ENCODE measurements at places on chromosomes 5 and 9.

DNA sequence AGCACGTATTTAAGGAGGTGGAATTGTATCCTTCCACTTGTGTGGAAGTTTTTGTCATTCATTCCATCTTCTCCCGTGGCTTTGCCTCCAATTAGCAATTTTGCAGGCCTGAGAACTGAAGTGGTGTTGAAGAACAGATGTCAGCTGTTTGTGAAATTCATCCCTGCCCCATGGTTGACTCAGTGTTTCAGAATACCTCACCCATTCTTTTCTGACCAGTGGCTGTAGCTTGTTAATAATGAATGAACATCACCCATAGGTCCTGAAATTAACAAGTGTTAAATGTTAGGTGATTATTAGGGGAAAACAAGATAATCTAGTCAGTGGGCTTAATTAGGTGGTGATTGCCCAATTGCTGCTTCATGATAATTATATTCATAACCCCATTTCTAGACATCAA is 11.7 kb downstream of the ZNF462 start:
- DNase-seq, result no peak

DNA sequence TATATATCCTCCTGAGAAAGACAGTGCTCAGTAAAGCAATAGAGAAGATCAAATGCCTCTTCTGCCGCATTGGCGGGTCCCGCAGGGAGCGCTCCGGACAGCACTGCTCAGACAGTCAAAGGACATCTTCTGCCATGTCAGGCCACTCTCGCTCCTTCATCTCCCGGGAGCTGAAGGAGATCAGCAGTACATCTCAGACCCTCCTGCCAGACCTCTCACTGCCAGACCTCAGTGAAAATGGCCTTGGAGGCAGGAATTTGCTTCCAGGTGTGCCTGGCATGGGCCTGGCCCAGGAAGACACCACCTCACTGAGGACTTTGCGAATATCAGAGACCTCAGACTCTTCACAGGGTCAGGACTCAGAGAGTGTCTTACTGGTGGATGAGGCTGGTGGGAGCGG is 12.2 kb downstream of the PTGER4 start:
- no peak for DNase-seq

DNA sequence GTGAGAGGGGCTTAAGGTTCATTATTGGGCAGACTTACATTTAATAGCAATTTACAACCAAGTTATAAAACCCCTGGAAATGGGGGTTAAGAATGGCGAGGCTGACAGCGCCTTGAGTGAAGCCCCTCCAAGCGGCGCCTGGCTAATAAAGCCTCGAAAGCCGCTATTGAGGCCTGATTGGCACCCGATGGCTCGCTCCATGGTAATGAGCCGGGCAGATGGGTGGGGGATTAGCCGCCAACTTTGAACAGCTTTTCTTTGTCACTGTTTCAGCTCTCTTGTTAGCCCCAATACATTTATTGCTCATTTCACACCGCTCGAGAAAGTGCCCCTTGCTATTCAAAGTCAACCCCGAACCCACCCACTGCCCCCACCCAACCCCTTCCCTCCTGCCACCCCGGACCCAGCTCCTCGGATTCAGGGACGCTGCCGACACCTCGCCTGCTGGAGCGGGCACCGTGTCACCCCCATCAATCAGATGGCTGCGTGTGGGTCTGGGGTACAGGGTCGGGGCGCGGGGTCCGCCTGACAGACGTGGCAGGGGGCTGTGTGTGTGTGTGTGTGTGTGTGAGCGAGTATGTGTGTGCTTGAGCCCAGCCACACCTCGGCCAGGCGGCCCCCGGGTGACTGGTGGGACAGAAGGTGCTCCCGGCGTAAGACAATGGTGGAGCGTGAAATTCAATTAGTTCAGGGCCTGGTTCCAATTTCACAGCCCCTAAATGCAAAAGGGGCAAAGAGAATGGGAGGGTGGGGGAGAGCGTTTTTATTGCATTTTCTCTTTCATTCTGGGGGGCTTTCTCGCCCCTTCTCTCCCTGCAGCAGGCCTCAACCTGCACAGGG is 34.2 kb downstream of the ASS1 start:
- no peak for DNase-seq

GRCh38 chr5:44446399-44446798 is 57.2 kb upstream of the FGF10 start:
- no peak for DNase-seq

DNA sequence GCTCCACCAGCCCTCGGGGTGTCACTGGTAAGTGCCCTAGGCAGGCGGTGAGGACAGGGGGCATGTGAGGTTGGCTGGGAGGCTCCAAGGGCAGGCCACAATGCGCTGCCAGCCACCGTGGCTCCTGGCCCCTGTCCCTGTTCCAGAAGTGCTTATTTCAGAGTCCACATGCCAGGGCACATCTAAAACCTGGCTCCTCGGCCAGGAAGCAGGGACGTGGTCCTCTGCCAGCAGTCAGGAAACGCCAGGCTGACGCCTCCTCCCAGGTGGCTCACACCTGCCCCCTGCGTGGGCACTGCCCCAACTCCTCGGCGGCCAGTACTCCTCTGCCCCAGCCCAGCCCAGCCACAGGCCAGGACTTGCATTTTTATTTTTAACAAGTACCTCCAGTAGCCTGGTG is 68.5 kb downstream of the SECISBP2 start:
- no peak for DNase-seq

GRCh38 chr5:62283861-62284260 is 22.1 kb upstream of the KIF2A start:
- no peak for DNase-seq

GRCh38 chr9:21605489-21605931 is 123.4 kb upstream of the IFNE start:
- no peak for DNase-seq

Measured in GM18507 (cell line).